ENCODE measurements at places on chromosomes 12 and 14.

GRCh38 chr14:35855876-35856481, 29.8 kb downstream of the BRMS1L start:
- no peak for DNase-seq

GRCh38 chr12:14886271-14886670, 617 bp upstream of the MGP start:
- DNase-seq = no peak

DNA sequence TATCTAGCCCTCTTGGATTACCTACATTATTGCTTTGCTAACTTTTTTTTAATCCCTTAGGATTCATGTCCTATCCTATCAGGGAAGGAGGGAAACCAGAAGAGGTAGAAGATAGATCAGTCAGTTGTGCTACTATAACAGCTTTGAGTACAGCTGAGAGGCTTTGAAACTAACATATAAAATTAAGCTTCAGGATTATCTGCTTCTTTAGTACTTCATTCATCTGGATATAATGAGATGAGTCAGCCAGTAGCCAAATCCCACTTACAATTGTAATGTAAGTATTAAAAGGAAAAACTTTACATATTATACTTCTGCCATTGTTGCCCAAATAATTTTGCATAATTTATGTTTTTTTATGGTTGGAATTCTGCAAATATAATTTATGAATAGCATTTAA, 33.4 kb upstream of the ANO6 start:
- no peak for DNase-seq

DNA sequence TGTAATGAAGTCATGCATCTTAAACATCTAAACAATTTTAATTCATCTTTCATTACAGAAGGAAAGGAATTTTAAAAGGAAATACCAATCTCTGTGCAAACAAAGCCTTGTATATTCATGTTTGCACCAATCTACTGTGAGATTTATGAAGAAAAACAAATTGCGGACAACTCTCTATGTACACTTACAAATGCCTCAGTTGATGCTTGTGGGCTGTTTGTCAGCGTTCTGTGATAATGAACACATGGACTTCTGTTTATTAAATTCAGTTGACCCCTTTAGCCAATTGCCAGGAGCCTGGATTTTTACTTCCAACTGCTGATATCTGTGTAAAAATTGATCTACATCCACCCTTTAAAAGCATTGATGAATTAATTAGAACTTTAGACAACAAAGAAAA, 5.4 kb downstream of the GPR65 start:
- DNase-seq = no peak

- DNase-seq = no peak
Observed at GRCh38 chr14:56087671-56088471, 30.3 kb upstream of the PELI2 start.

All from SW480 (cell line).